ENCODE measurements at places on chromosomes 7 and 10.

GRCh38 chr10:1411451-1411850 is 325.9 kb downstream of the ADARB2 start:
- DNase-seq = no peak

GRCh38 chr10:71205468-71205867 is 6.9 kb upstream of the UNC5B start:
- no peak for DNase-seq

DNA sequence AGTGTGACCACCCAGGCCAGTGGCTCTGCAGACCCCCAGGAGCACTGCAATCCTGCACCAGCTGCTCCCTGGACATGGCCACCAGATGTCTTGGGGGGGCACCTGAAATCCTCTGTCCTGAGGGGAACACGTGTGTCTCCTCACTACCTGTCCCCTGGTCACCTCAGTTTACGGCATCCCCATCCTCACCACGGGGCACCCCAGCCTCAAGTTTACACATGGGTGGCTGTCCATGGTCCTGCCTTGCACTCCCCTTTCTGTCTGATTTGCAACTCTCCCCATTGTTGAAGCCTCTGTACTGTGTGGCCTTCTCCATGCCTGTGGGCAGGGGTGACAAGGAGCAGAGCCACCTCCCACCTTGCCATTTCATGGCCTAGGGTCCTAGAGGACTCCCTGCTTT is 67.2 kb downstream of the RAMP3 start:
- no peak for DNase-seq

DNA sequence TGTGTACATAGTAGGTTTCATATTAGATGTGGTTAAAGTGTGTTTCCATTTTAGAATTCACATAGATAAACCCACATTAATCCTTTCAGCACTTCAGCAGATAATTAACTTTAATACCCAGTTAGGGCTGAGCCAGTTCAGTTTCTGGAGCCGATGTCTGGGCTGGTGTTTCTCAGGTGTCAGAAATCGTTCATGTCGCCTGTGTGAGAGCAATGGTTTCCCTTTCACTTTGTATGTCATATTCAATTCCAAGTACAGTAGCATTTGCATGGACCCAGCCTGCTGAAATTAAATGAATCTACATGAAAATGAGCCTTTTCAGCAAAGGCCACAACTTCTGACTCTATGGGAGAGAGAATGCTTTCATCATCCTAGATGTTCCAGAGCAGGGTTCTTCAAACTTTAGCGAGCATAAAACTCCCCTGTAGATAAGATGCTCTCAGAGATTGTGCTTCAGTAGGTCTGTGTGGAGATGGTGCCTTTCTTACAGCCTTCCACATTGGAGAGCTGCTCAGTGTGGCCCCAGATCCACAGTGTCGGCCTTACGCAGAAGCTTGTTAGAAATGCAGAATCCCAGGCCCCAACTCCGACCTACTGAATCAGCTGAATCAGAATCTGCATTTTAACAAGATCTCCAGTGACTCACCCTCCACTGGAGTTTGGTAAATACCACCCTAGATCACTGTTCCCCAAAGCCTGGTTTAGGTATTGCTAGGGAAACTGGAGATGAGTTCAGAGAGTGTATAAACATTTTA is 19.6 kb downstream of the WIPF3 start:
- no peak for DNase-seq

DNA sequence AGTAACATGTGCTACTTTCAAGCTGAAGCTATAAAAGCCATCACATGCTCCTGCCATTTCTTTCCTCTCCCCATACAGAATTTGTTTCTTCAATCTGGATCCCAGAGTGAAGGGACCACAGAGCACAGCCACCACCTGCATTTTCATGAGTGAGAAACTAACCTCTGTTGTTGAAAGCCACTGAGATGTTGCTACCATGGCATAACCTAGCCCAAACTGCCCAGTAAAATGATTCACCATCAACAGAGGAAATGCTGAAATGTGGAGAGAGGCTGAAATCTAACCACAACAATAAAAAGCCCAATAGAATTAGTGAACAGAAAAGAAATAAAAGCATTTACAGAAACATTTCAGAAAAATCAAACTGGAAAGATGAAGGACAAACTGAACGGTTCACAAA is 125.2 kb downstream of the AMPH start:
- no peak for DNase-seq

DNA sequence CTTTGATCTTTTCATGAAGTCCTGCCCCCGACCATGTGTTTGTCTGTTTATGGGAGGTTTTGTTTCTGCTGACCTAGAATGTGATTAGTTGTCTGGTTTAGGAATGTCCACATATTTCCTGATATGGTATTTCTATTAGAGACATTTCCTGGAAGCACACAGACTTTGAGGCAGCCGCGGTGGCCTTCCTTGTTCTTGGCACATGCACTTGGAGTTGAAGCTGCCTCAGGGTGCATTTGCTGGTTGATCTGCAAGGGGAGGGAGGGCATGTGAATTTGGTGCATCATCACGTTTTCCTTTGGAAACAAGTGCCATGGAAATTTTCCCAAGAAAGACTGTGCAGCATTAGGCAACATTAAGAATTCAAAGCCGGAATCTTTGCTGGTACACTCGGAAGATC is 328.7 kb downstream of the PAXIP1 start:
- no peak for DNase-seq

DNA sequence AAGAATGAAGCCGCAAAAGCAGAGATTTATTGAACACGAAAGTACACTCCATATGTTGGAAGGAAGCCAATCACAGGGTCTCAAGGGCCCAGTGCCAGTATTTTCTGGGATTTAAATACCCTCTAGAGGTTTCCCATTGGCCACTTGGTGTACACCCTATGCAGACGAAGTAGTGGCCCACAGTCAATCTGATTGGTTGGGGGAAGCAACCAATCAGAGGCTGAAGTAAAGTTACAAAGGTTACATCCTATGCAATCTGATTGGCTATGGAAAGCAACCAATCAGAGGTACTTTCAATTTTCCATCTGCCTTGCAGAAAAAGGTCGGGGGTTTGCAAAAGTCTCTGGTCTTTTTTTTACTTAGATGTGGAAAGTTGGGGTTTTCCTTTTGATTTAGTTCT is 481.3 kb upstream of the NRP1 start:
- no peak for DNase-seq

GRCh38 chr7:55565681-55566080 is 6.6 kb downstream of the VOPP1 start:
- DNase-seq = no peak

- DNase-seq = no peak
Measured at GRCh38 chr7:12984117-12984516, 296.7 kb downstream of the ARL4A start.

DNA sequence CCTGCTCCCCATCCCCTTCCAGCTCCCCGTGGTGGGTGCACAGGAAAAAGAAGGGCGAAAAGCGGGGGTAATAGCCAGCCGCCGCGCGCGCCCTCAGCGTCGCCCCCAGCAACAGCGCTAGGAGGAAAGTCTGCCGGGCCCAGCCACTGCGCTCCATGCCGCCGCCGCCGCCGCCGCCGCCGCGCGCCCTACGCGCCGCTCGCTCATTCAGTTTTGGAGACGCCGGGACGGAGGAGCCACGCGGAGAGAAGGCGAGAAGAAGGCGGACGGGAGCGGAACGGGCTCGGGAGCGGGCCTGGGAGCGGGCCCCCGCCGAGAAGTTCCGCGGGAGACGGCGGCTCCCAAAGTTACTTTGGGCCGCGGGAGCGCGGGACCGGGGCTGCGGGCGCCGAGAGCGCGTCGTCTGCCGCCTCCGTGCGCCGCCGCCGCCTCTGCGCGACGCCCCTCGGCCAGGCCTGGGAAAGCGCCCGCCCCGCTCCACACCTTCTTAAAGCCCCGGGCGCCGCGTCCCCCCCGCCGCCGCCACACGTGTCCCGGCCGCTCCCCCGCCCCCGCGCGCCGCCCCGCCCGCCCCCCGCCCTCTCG is at the start of gene RELN:
TSS of gene RELN (minus strand) at position 459 of the 585 bp plus-strand sequence. CDS start at position 157, 302 bp downstream.
- DNase-seq = no peak

- DNase-seq = no peak
Measured at GRCh38 chr10:63901228-63901627, 380.0 kb downstream of the REEP3 start.

DNA sequence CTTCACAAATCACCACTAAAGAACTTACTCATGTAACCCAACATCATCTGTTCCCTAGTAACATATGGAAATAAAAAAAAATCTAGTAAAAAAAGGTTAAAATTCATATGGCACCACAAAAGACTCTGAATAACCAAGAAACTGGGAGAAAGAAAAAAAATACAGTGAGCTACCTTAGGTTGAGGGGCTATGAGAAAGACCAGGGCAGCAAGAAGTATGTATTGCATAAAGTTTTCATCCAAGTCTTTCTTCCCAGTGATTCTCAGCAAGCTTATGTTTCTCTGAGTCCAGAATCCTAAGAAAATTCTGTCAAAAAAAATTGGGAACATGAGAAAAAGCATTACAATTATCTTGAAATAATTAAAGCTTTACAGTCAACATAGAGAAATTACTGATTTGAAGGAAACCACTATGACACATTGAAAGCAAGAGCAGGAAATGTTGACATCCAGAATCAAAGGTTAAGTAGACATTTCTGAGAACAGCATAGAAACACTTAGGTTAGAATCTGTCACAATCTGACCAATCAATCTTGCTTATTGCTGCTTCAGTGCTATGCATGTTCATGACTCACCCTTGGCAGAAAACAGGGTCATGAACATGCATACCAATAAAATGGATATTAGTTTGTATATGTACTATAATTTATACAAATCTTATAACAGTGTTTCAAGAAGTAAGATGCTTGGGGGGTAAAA is 494.0 kb upstream of the POT1 start:
- no peak for DNase-seq

All from stimulated activated CD8-positive, alpha-beta memory T cell treated with anti-CD3 and anti-CD28 coated beads, Interleukin-4, amount 100 ng/mL, for 1 hour (primary cell).